Coronary artery (tissue), 2 donors: ENCODE measurements at places on chromosomes 3 and 15.

DNA sequence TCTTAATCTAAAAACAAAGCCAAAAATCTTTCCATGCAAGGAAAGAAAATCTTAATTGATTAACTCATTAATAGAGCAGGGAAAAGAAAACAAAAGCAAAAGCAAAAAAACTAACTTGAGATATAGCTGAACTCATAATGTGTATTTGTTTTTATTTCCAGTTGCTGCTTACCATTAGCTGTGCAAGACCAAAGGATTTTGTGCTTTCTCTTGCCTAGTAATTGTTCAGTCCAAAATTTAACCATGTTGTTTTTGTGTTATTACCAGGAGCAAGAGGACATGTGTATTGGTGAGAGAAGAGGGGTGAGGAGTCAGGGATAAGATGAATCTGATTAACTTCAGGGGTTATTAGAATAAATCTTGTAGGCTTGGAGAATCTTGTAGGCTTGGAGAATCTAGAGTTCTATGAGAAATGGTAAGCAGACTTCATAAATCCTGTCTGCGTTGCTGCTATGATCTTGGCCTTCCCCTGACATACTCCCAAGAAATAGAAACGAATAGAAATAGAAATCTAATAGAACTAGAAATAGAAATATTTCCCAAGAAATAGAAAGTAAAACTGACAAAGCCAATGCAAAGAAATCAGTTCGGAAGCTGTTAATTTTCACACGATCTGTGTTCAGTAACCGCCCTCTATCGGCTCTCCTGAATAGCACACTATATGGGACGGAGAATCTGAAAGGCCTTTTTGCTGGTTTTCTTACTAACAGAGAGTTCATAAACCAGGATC, 72.6 kb upstream of the TNFSF10 start:
- no peak for DNase-seq

- no peak for DNase-seq
Observed at GRCh38 chr3:140540262-140540661, 137.6 kb upstream of the TRIM42 start.

GRCh38 chr3:68306571-68306970, 625.8 kb downstream of the TAFA4 start:
- no peak for DNase-seq

DNA sequence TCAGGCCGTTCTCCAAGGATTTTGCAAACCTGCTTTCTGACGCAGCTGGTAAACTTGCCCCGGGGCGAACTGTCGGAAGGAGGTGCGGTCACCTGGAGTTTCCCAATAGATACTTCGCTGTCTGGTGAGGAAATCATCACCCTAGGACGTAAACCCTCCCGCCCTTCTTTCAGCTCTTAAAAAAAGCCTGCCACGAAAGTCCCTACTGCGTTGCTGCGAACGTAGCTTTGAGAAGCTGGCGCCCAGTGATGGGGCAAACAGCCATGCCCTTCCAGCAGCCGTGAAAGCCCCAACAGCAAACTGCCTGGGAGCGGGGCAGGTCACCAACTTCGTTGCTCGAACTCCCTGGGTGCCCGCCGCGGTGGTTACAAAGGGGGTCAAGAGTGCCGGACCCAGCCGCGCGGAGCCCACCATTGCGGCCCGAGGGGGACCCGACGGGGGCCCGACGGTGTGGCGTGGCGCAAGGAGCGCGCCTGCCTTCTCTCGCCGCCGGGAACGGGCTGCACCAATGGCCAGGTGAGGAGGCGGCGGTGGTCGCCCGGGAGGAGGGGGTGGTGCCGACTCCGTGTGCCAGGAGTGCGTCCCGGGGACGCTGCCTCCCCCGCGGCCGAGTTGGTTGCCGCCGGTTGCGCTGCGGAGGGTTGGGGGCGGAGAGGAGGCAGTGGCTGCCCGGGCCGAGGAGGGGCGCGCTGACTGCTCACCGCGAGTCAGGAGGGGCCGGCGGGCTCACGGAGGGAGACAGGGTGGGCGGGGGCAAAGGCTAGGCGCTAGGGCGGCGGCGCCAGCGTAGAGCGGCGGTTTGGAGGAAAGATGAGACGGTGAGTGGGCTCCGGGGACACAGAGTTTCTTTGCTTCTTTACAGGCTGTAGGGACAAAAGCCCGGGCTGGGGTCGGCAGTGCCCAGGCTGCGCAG, at the start of gene PHLDB2:
PHLDB2 (plus strand) TSS at position 205 of the 913 bp plus-strand sequence. CDS start 24,813 bp downstream, outside the sequence.
- DNase-seq = peak; percentile 90

DNA sequence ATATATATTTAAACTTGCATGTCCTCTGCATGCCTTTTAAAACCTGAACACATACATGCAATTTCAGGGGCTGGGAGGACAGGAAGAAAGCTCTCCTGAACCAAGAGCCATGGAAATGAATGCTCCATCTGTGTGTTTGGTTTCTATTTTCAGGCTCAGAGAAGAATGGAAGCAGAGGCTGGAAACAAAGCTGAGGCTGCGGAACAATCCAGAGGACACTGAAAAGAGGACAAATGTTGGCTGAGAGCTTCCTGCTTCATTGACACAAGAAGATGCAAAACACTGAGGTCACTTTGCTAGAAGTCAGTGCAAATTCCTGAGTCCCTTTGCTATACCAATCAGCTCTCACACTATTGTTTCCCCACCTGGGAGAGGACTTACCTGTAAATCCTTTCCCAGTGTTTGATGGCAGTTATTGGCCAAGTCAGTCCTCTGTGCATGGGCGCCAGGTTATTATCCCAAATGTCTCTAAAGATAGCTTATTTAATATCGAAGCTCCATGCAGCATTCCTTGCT, 12.7 kb downstream of the FAM240A start:
- no peak for DNase-seq

- DNase-seq = no peak
Observed at GRCh38 chr3:119672776-119673175, 4.4 kb downstream of the COX17 start.

DNA sequence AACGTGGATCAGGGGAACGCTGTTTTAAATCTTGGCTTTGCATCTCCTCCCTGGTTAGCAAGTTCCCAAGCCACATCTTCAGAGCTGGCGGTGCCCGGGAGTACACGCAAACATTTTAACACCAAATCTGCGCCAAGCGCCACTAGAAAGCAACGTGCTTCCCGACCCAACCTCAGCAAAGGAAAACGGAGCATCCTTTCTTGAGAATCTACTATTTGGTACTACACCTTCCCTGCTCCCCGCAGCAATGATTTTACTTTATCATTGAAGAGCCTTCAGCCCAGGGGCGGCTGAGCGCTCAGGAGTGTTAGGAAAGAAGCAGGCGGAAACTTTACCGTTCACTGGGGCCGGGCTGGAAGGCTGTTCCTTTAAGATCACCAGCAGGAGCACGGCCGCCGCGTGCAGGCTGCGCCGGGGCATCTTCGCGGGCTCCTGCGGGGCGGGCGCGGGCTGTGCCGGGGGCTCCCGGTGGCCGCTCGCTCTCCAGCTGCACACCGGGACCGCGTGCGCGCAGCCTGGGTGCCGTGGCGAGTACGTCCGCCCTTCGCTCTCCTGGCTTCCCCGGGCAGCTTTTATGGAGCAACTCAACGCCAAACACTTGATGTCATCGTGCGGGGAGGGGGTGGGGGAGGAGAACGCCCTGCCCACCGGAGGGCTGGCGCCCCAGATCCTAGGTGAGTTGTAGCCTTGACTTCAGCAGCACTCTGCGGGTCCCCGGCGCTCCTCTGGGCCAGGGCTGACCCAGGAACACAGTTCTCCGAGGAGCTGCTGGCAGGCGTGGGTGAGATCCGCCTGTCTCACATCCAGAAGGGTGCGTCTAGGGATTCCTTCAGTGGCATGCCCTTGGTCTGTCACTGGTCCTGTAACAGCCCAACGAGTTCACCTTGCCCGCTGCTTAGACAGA, at the start of gene CA12:
CA12 (minus strand) TSS at position 546 of the 904 bp plus-strand sequence; CDS start at position 420, 126 bp downstream.
- DNase-seq = no peak
